ENCODE measurements at places on chromosomes 16 and 17.

DNA sequence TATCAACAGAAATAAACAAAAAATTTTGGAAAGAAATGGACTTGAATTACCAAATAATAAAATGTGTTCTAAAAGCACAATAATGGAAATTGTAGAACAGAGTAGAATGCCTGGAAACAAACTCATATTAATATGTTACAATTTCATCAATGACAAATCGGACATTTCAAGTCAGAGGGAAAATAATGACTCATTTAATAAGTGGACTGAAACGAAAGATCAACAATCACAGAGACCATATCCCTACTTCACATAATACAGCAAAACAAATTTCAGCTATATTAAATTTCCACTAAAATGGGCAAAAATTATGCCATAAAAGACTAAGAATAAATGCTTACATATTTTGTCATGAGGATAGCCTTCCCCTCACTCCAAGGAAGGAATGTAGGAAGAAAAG lies 25.7 kb downstream of the CDYL2 start:
- H3K4me1 ChIP-seq = no peaks in the 10 kb centered on the region
- H3K27me3 ChIP-seq = no peaks in the 10 kb centered on the region
- H3K4me3 ChIP-seq = no peak overlapping the region
- H3K27ac ChIP-seq = no peak overlapping the region
- no peak for DNase-seq

DNA sequence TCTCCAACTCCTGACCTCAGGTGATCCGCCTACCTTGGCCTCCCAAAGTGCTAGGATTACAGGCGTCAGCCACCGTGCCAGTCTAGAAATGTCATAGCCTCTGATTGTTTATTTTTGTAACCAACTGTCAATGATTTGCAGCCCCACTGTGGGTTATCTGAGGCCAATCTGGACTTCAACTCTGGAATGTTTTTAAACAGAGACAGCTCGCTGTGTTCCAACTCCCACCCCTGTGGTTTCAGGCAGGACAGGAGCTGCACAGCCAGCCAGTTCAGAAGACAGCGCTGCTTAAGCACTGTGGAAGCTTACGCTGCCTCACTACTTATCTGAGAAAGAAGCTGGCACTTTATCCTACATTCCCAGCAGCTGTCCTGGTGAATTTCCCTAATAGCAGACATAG lies 19.5 kb downstream of the MRM3 start:
- no peaks in the 10 kb centered on the region for H3K27me3 ChIP-seq
- H3K4me1 ChIP-seq = no peaks in the 10 kb centered on the region
- no peak overlapping the region for H3K27ac ChIP-seq
- no peak for DNase-seq
- no peaks in the 10 kb centered on the region for H3K36me3 ChIP-seq

DNA sequence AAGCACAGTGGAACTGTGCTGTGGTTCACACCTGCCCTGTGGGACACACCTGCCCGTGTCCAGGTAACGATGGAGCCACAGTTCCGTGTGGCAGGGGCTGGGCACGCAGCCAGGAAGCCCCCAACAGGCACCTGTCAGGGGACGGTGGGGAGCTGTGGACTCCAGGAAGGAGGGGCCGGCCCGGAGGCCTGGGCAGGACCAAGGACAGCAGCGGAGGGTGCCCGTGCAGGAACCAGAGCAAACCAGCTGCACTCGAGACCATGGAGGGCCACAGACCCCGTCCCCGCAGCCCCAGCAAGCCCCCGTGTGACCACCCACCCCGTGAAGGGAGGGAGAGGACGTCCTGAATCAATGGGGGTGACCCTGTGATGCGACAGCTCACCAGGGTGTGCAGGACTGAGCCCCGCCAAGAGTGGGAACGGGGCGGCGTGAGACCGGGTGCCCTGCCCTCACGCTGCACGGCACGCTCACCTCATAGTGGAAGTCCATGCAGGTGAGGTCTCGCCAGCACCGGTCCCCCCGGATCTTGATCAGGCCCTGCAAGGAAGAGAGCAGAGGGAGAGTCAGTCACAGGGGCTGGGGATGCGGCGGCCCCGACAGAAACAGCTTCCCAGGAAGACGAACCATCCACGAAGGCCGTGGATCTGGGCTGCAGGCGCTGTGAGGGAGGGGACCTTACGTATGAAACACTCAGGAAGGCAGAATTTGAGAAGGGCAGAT lies 78.1 kb downstream of the LMF1 start:
- no peak overlapping the region for H3K27ac ChIP-seq
- no peak overlapping the region for H3K4me3 ChIP-seq
- no peaks in the 10 kb centered on the region for H3K27me3 ChIP-seq
- H3K36me3 ChIP-seq = no peaks in the 10 kb centered on the region
- no peaks in the 10 kb centered on the region for H3K4me1 ChIP-seq

DNA sequence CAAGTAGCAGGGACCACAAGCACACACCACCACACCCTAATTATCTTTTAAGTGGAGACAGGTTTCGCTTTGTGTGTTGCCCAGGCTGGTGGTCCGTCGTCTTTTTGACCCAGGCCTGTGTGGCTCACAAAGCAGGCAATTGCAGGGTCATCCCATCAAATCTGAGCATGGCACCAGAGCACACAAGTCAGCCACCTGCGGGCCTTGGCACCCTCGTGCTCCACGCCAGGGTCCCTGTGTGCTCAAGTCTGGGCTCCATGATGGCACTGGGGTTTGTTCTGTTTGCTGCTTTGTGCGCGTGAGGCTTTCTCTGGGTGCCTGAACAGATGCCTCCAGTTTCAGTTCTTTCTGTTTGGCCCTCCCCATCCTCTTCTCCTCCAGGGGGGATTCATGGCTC lies 2.4 kb upstream of the CAPN15 start:
- no peaks in the 10 kb centered on the region for H3K27me3 ChIP-seq
- no peak for DNase-seq
- H3K4me3 ChIP-seq = no peak overlapping the region
- H3K27ac ChIP-seq = peak overlapping the region; percentile 98
- H3K36me3 ChIP-seq = no peaks in the 10 kb centered on the region
- peaks cover 37% of the 10 kb centered on the region for H3K4me1 ChIP-seq

GRCh38 chr17:65413390-65413789 lies 148.1 kb downstream of the AXIN2 start:
- no peaks in the 10 kb centered on the region for H3K36me3 ChIP-seq
- no peak for DNase-seq
- H3K27ac ChIP-seq = no peak overlapping the region
- H3K4me1 ChIP-seq = no peaks in the 10 kb centered on the region

GRCh38 chr16:77085981-77086380 lies 105.0 kb upstream of the MON1B start:
- H3K4me1 ChIP-seq = no peaks in the 10 kb centered on the region
- DNase-seq = no peak
- H3K27me3 ChIP-seq = no peaks in the 10 kb centered on the region
- H3K27ac ChIP-seq = no peak overlapping the region

DNA sequence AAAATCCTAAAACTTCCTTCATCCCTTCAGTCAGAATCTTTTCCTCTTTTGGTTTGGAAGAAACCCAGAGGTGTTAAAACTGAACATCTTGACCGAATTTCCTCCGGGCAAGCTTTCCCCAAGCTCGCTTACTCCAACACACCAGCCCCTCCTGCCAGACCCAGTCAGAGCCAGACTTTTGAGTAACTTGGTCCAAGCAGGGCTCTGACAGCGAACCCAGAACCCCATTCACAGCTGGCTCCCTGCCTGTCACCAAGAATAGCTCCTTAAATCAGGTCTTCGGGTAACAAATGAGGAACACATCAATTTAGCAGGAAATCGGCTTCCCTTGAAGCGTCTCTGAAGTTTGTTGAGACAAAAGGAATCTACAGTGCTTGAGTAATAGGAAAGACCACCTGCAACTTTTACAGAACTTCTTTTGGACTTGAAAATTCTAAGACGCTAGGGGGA lies 27.3 kb downstream of the GAS7 start:
- H3K4me3 ChIP-seq = no peak overlapping the region
- H3K27me3 ChIP-seq = no peaks in the 10 kb centered on the region
- no peaks in the 10 kb centered on the region for H3K4me1 ChIP-seq
- no peak overlapping the region for H3K27ac ChIP-seq
- no peaks in the 10 kb centered on the region for H3K36me3 ChIP-seq
- DNase-seq = peak; percentile 50

- no peaks in the 10 kb centered on the region for H3K36me3 ChIP-seq
- no peaks in the 10 kb centered on the region for H3K4me1 ChIP-seq
- no peak overlapping the region for H3K27ac ChIP-seq
- no peak overlapping the region for H3K4me3 ChIP-seq
- no peaks in the 10 kb centered on the region for H3K27me3 ChIP-seq
Observed at GRCh38 chr17:72943826-72944689, 148.4 kb downstream of the SLC39A11 start.

DNA sequence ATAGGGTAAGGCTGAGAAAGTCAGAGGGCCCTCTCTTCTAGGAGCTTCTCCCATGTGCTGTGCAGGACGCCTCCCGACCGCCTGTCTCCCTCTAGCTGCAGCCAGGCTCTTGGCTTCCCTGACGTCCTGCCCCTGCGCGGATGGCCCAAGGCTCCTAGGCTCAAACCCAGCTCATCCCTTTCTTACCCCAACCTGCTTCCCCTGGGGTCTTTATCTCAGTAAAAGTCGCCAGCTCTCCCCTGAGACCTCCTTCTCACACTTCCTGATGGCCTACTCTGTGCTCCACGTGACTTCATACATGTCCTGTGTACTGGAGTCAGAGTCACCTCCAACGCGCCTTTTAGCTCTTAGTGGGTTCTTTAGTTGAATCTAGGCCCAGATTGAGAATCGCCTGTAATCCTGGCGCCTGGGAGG lies 1.1 kb upstream of the ZNF747 start:
- no peaks in the 10 kb centered on the region for H3K36me3 ChIP-seq
- DNase-seq = peak; percentile 92
- no peaks in the 10 kb centered on the region for H3K4me1 ChIP-seq
- H3K27me3 ChIP-seq = no peaks in the 10 kb centered on the region
- peak overlapping the region; percentile 98 for H3K27ac ChIP-seq

GRCh38 chr16:71721066-71721740 lies 3.3 kb downstream of the PHLPP2 start:
- no peak for DNase-seq
- no peak overlapping the region for H3K4me3 ChIP-seq
- peaks cover 4% of the 10 kb centered on the region for H3K4me1 ChIP-seq
- H3K36me3 ChIP-seq = no peaks in the 10 kb centered on the region

GRCh38 chr16:49811644-49812334 lies 44.1 kb downstream of the ZNF423 start:
- no peaks in the 10 kb centered on the region for H3K36me3 ChIP-seq
- no peaks in the 10 kb centered on the region for H3K4me1 ChIP-seq
- no peaks in the 10 kb centered on the region for H3K27me3 ChIP-seq
- DNase-seq = no peak

DNA sequence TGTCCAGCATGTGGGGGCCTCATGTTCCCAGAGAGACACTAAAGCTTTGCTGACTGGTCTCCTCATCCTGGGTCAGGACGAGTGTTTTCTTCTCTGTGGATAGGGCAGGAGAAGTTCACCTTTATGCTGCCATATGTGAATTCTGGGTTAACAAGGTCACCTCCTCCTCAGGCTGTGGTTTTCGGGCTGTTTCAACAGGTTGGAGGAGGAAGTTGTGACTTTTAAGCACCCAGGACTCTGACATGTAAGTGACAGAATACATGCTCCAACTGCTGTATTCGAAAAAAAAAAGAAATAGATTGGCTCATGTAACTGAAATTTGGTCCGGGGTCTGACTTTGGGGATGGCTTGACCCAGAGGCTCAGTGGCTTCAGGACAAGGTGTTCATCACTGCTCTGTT lies 54.2 kb downstream of the SNX20 start:
- DNase-seq = no peak
- peaks cover 2% of the 10 kb centered on the region for H3K4me1 ChIP-seq
- no peak overlapping the region for H3K27ac ChIP-seq
- no peaks in the 10 kb centered on the region for H3K27me3 ChIP-seq

- no peaks in the 10 kb centered on the region for H3K27me3 ChIP-seq
- no peak overlapping the region for H3K27ac ChIP-seq
- H3K4me3 ChIP-seq = no peak overlapping the region
- no peaks in the 10 kb centered on the region for H3K36me3 ChIP-seq
- no peaks in the 10 kb centered on the region for H3K4me1 ChIP-seq
Observed at GRCh38 chr16:82187829-82188228, 17.8 kb upstream of the MPHOSPH6 start.

- no peak for DNase-seq
- no peaks in the 10 kb centered on the region for H3K36me3 ChIP-seq
- no peaks in the 10 kb centered on the region for H3K27me3 ChIP-seq
- H3K27ac ChIP-seq = no peak overlapping the region
- no peaks in the 10 kb centered on the region for H3K4me1 ChIP-seq
- H3K4me3 ChIP-seq = no peak overlapping the region
Observed at GRCh38 chr16:79195938-79196337, 404.6 kb downstream of the MAF start.

- peak overlapping the region; percentile 66 for H3K27ac ChIP-seq
- no peak for DNase-seq
- no peaks in the 10 kb centered on the region for H3K27me3 ChIP-seq
Observed at GRCh38 chr16:31141489-31142108, 6.1 kb upstream of the PRSS8 start.

DNA sequence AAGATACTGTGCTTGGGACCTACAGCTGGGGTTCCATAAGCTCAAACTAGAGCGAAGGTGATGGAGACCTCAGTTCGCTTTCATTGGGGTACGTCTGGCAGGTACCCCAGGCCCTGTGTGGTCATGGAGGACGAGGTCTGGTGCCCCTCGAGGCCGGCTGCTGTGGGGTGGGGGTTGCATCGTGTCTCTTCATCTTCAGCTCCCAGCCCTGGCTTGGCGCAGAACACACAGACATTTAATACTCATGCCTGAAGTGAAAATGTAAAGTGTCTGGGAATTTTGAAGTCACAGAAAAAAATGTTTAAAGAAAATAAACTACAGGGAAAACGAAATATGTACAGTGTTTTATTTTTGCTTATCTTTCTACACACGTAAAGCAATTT lies 80.5 kb downstream of the TBC1D16 start:
- no peaks in the 10 kb centered on the region for H3K4me1 ChIP-seq
- no peak for DNase-seq
- no peaks in the 10 kb centered on the region for H3K27me3 ChIP-seq
- H3K27ac ChIP-seq = no peak overlapping the region
- H3K36me3 ChIP-seq = no peaks in the 10 kb centered on the region

Data from kidney (tissue), 22 donors.